ENCODE measurements at places on chromosomes 6 and 20. TPM values are rescaled to one million over a fixed set of nuclear protein-coding genes. Genes with fewer than 3 reads are reported as not detected.
A peak's percentile ranks its signal among the peaks of the same experiment; 100 is the strongest.

TMEM244 gene
- total RNA-seq, result not detected

ARHGAP40 gene
- 0.12 TPM for total RNA-seq

SEMG1 gene
- total RNA-seq, result not detected

HLA-DRA gene
- not detected for total RNA-seq

FOXF2 gene
- not detected for total RNA-seq

FOXQ1 gene
- total RNA-seq, result not detected

CENPW gene
- 85.8 TPM for total RNA-seq

DNPH1 gene
- total RNA-seq, result 34.3 TPM

REM1 gene
- not detected for total RNA-seq

DNA sequence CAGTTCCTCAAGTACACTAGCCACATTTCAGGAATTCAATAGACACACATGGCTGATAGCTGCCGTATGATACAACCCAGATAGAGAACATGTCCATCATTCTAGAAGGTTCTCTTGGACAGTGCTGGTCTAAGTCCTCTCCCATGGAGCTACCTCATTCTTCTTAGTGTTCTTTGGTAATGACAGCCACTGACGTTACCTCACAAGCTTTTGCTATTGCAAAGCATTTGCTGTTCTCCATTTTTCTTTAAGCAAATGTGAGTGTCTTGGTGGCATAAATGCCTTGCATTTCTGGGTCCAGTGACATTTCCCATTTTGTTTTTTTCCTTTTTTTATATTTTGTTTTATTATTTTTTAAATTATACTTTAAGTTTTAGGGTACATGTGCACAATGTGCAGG, 8.3 kb upstream of the CEBPB start:
- H3K4me3 ChIP-seq, result no peak overlapping the region
- H3K27ac ChIP-seq, result no peak overlapping the region
- no peaks in the 10 kb centered on the region for H3K36me3 ChIP-seq
- H3K27me3 ChIP-seq, result no peaks in the 10 kb centered on the region

GRCh38 chr6:132140189-132140588, 189.0 kb upstream of the CCN2 start:
- no peak for DNase-seq
- H3K4me3 ChIP-seq, result no peak overlapping the region
- H3K27ac ChIP-seq, result no peak overlapping the region
- no peaks in the 10 kb centered on the region for H3K27me3 ChIP-seq
- peaks cover 5% of the 10 kb centered on the region for H3K36me3 ChIP-seq
- peaks cover 46% of the 10 kb centered on the region for H3K4me1 ChIP-seq

DNA sequence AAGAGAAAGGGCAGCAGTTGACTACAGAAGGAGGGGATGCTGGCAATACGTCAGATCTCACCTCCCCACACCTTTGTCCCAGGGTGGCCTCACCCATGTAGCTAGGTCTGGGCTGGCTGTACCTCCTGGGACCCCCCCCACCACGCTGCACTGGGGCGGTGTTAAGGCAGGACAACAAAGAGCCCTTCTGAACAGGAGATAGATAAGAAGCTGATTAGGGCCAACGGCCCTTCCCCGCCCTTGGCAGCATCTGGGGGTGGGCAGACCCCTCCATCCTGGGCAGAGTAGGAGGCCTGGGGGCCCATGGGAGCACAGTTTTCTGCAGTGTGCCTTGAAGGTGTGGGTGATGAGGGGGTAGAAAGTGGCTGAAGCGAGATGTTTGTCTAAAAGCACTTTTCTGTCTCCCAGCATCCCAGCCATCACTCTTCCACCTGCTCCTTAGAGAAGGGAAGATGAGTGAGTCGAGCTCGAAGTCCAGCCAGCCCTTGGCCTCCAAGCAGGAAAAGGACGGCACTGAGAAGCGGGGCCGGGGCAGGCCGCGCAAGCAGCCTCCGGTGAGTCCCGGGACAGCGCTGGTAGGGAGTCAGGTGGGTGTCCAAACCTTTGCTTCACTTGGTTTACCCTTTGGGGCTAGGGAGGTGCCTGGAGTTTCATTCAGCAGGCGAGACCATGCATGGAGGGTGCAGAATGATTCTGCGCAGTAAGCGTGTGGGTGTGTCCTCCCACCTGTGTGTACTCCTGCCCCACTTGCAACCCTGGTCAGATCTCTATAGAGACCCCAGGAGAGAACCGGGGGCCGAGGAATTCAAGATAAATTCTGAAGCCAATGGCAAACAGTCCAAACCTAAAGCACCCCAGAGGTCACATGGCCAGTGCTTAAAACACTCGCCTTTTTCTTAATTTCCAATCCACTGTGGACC, 3.9 kb downstream of the HMGA1 start:
- H3K27me3 ChIP-seq, result no peaks in the 10 kb centered on the region
- peaks cover 76% of the 10 kb centered on the region for H3K4me1 ChIP-seq
- peaks cover 12% of the 10 kb centered on the region for H3K36me3 ChIP-seq
- peak overlapping the region; percentile 98 for H3K4me3 ChIP-seq
- peak overlapping the region; percentile 70 for H3K27ac ChIP-seq

- peaks cover 8% of the 10 kb centered on the region for H3K4me1 ChIP-seq
- no peak overlapping the region for H3K27ac ChIP-seq
- H3K36me3 ChIP-seq, result no peaks in the 10 kb centered on the region
- peaks cover 9% of the 10 kb centered on the region for H3K27me3 ChIP-seq
- H3K4me3 ChIP-seq, result no peak overlapping the region
- DNase-seq, result no peak
Observed at GRCh38 chr6:45664707-45665106, 287.0 kb upstream of the SUPT3H start.

GRCh38 chr6:26524722-26525370, 13.3 kb upstream of the HMGN4 start:
- H3K4me3 ChIP-seq, result no peak overlapping the region
- no peaks in the 10 kb centered on the region for H3K27me3 ChIP-seq
- H3K36me3 ChIP-seq, result no peaks in the 10 kb centered on the region
- no peak overlapping the region for H3K27ac ChIP-seq
- no peak for DNase-seq

DNA sequence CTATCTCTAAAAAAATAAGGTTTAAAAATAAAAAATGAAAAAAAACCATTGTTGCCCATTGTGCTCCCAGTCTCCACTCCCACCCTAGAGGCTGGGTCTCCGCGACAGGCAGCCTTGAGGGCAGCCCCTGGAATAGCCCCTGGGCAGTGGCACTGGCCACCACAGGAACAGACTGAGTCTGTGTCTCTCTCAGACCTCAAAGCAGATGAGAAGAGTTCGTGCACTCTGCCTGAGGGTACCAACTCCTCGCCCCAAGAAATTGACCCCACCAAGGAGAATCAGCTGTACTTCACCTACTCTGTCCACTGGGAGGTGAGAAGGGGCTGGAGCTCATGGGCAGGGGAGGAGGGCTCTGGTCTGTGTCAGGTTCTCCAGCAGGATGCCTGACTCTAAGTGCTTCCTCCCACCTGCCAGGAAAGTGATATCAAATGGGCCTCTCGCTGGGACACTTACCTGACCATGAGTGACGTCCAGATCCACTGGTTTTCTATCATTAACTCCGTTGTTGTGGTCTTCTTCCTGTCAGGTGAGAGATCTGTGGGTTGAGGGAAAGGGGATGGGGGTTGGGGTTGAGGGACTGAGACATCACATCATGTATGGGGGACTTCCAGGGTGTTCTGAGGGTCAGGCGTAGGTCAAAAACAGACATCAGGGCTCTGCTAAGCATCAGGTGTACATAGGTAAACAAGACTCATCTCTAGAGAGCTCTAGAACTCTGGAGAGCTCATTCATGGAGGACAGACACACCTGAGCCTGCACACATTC, 35.6 kb downstream of the TM9SF4 start:
- H3K4me1 ChIP-seq, result no peaks in the 10 kb centered on the region
- H3K27ac ChIP-seq, result no peak overlapping the region
- no peaks in the 10 kb centered on the region for H3K27me3 ChIP-seq
- DNase-seq, result no peak

GRCh38 chr6:15521582-15521981, 141.2 kb downstream of the DTNBP1 start:
- peaks cover 5% of the 10 kb centered on the region for H3K36me3 ChIP-seq
- no peak overlapping the region for H3K4me3 ChIP-seq
- no peak for DNase-seq
- no peaks in the 10 kb centered on the region for H3K4me1 ChIP-seq

DNA sequence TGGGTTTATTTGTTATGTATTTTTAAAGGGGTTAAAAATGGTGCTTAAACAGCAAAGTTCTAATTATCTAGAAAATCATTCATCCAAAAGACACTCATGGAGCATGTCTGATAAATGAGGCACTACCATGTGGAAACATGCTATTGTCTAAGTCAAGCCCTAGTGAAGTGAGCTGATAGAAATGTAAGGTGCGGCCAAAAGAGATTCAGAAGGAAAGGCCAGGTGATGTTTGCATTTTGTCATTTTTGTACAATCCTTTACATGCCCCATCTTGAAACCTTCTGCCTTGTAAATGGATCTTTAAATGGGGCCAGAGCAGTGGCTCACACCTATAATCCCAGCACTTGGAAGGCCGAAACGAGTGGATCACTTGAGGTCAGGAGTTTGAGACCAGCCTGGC, 77.3 kb downstream of the PLCG1 start:
- H3K4me3 ChIP-seq, result no peak overlapping the region
- no peak overlapping the region for H3K27ac ChIP-seq
- H3K27me3 ChIP-seq, result no peaks in the 10 kb centered on the region
- H3K4me1 ChIP-seq, result peaks cover 3% of the 10 kb centered on the region
- H3K36me3 ChIP-seq, result no peaks in the 10 kb centered on the region

DNA sequence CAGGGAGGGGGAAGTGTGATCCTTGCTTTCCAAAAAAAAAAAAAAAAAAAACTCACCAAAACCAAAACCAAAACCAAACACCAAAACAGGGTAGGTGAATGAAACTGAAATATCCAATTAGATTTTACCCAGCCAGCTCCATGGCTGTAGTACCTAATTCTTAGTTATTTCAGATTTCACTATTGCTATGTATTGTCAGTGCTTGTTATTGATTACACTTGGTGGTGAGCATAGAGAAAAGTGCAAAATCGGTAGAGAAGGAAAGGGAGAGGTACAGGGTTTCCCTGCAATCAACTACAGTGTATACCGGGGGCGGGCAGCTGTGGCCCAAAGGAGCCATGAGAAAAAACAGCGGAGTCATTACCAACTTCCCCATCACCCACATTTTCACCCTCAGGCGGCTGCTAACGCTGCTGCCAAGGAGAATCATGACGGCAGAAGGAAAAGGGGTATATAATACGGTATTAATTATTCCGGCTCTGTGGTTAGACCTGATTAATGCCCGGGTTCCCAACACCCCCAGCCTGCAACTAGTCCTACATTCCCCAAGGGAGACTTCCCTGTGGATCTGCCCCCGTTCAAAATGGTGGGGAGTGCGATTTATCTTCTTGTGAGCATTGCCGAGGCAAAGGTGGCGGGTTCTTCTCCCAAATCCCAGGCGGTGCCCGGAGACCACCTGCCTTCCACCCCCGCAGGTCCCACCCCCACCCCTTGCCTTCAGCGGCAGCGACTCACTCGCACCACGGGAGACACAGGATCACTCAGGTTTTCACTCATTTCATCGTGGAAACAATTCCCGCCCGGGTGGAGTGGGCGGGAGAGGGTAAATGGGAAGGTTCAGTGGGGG, at the start of gene C6orf62:
Gene C6orf62, minus strand, starts transcription at position 30 of the 847 bp plus-strand sequence. CDS start 486 bp downstream, outside the sequence.
- H3K4me1 ChIP-seq, result peaks cover 40% of the 10 kb centered on the region
- peak; percentile 28 for DNase-seq
- H3K4me3 ChIP-seq, result peak within 1 kb of the TSS; percentile 87
- H3K27me3 ChIP-seq, result no peaks in the 10 kb centered on the region
- H3K36me3 ChIP-seq, result peaks cover 3% of the 10 kb centered on the region

- no peaks in the 10 kb centered on the region for H3K4me1 ChIP-seq
- no peak overlapping the region for H3K27ac ChIP-seq
- no peaks in the 10 kb centered on the region for H3K36me3 ChIP-seq
- no peak overlapping the region for H3K4me3 ChIP-seq
- no peak for DNase-seq
- H3K27me3 ChIP-seq, result peaks cover 4% of the 10 kb centered on the region
Observed at GRCh38 chr6:13761361-13762036, 49.9 kb upstream of the RANBP9 start.

GRCh38 chr6:71402096-71402495, 113.5 kb downstream of the OGFRL1 start:
- peaks cover 2% of the 10 kb centered on the region for H3K36me3 ChIP-seq
- peak overlapping the region; percentile 83 for H3K4me3 ChIP-seq
- H3K27ac ChIP-seq, result peak overlapping the region; percentile 95
- no peaks in the 10 kb centered on the region for H3K27me3 ChIP-seq
- peaks cover 67% of the 10 kb centered on the region for H3K4me1 ChIP-seq

DNA sequence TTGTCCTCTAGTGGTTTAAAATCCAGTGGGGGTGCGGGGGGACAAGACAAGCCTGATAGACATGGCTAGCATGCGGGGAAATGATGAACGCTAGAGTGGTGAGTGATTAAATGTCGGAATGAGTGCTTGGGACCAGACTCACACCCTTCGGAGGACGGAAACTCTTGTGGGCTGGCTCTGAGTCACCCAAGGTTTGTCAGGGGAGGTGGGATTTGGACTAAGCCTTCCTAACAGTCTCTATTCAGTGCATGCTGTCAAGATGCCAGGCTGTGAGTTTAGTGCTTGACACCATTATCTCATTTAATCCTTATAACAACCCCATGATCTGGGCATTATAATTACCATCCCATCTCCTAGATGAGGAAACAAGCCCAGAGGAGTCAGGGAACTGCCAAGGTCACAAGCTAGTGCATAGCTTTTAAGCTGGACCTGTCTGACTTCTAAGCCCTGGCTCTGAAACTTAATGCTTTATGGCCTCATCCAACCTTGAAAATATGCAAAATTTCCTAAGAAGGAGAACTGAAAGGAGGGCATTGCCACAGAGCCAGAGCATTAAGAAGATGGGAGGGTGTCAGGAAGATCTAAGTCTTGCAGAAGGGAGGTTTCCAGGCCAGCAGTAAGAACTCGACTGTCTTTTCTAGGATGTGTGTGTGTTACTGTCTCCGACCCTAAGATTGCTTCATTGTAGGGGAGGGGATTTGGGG, 168.7 kb upstream of the LRFN2 start:
- no peaks in the 10 kb centered on the region for H3K36me3 ChIP-seq
- H3K4me1 ChIP-seq, result no peaks in the 10 kb centered on the region
- DNase-seq, result no peak
- H3K4me3 ChIP-seq, result no peak overlapping the region
- H3K27ac ChIP-seq, result no peak overlapping the region

DNA sequence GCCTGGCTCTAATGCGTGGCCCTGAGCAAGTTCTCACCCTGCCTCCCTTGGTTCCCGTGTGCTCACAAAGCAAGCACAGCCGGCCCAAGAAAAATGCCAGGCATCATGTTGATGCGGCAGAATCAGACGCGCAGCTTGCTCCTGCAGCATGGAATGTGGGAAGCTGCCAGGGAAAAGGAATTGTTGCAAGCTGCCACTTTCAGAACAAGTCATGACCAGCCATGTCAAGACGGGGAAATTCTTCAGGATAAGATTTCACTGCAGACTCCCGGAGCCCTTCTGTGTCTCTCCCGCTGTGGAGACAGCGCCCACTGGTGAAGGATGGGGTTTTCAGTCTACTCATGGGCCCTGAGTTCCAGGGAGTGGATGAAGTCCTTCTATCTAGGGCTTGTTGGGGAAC, 4.6 kb downstream of the DACT2 start:
- H3K4me3 ChIP-seq, result no peak overlapping the region
- DNase-seq, result no peak
- H3K36me3 ChIP-seq, result no peaks in the 10 kb centered on the region

DNA sequence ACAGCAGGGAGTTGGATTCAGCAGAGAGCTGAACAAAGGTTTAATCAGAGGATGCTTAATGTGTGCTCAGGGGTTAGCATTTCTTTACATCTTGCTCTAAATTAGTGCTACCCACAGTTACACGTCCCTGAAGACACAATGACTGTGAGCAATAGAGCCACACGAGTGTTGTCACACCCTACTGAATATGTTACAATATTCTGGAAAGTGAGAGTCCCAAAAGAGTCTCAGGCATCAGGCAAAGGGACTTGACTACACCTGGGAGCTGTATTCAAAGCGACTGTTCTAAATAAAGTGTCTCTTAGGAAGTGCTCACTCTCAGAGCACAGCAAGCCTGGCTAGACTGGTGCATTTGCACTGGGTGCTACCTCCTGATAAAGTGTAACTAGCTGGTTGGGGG, 108.7 kb downstream of the GRM4 start:
- no peak overlapping the region for H3K27ac ChIP-seq
- no peaks in the 10 kb centered on the region for H3K36me3 ChIP-seq

Data from endothelial cell of umbilical vein (primary cell).